ENCODE measurements at places on chromosomes 5 and 9. TPM values are rescaled to one million over a fixed set of nuclear protein-coding genes. Genes with fewer than 3 reads are reported as not detected.

- no peak for DNase-seq
Measured at GRCh38 chr5:44275908-44276307, 113.3 kb downstream of the FGF10 start.

The DMRT1 gene
- total RNA-seq = 0.15 TPM

GRCh38 chr9:89508951-89509615 lies 11.2 kb upstream of the SEMA4D start:
- DNase-seq = peak; percentile 72

DNA sequence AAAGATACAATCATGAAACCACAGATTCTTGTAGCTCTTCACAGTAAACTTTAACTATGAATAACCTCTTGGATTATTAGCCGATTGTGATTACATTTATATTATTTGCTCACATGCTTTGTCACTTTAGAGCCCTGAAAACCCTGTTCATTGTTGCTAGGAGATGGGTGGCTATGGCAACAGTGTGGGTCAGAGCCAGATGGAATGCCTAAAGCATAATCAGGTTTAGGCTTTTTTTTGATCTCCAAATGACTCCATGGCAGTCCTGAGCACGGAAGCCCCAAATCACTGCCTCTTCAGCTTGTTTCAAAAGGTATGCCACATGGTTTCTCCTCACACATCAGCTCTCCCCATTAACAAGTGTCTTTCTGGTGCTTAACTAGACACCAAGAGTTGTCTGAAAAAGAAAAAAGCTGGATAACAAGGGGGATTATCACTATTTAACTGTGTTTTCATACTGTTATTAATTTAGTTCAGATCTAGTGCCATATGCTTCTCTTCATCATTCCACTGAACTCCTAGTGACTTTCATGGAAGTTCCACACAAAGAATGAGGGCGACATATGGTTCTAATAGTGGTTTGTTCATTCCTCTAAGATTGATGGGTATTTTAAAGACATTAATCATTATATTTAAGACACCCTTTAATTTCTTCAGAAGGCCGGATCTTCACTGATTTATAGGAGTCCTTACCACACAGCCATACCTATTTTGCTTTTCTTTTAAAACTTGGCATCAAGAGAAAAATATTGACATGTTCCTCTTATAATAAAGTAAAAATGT lies 88.8 kb upstream of the PAM start:
- peak; percentile 56 for DNase-seq

- DNase-seq = no peak
Measured at GRCh38 chr5:175894271-175894670, 22.9 kb downstream of the CPLX2 start.

Measured in M059J (cell line).